ENCODE measurements at places on chromosomes 2 and 18.

- no peaks in the 10 kb centered on the region for H3K4me1 ChIP-seq
- DNase-seq: no peak
- H3K4me3 ChIP-seq: no peak overlapping the region
- no peaks in the 10 kb centered on the region for H3K36me3 ChIP-seq
Observed at GRCh38 chr2:12602661-12603060, 114.1 kb upstream of the TRIB2 start.

- H3K36me3 ChIP-seq: no peaks in the 10 kb centered on the region
- DNase-seq: no peak
- no peaks in the 10 kb centered on the region for H3K4me1 ChIP-seq
- H3K27ac ChIP-seq: no peak overlapping the region
Observed at GRCh38 chr18:28584731-28585130, 407.8 kb upstream of the CDH2 start.

DNA sequence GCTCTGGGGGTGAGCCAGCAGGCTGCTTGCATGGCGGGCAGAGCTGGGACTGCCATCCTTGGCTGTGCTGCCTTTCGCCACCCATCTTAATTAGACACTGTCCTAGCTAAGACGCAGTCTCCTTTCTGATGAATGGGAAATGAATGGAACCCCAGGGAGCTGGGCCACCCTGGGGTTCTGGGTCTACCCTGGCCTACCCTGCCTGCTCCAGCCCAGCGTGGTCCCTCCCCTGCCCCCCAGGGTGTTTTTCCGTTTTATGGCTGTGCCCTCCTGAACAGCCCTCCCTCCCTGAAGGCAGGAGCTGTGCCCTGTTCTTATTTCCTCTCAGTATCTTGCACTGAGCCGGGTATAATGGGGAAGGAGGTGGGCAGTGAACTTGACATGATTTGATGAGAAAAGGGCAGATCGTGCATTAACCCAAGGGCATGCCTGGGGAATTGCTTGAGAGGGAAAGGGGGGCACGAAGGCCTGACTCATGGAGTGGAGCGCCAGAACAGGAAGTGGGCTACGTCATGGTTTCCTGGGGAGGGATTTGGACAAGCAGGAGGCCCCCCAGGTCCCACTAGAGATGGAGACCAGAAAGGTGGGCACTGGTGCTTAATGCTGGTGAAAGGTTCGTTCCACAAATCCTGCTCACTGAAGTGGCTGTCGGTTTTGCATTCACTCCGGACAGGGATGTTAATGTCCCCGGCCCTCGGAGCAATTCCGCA lies 165.0 kb downstream of the KLHL29 start:
- no peaks in the 10 kb centered on the region for H3K36me3 ChIP-seq
- DNase-seq: no peak
- no peak overlapping the region for H3K27ac ChIP-seq
- H3K4me3 ChIP-seq: no peak overlapping the region
- no peaks in the 10 kb centered on the region for H3K4me1 ChIP-seq
- H3K27me3 ChIP-seq: no peaks in the 10 kb centered on the region

- H3K36me3 ChIP-seq: no peaks in the 10 kb centered on the region
- no peaks in the 10 kb centered on the region for H3K4me1 ChIP-seq
- no peak for DNase-seq
- H3K4me3 ChIP-seq: no peak overlapping the region
Observed at GRCh38 chr2:30239986-30240752, 8.8 kb downstream of the LBH start.

DNA sequence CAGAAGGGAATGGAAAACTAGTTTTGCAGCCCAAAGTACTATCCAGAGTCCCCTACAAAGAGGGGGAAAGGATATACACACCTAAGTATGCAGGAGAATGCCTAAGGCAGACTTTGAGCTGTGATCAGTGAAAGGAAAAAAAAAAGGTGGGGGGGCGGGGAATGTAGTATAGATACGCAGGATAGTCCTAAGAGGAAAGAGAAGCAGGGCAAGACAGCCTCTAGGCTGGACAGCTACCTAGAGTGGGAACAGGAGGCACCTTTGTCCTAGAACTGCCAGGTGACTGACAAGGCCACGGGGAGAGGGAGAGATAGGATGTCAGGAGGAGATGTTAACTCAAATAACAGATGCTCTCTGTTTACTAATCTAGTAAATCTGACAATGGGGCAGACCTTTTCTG lies 6.0 kb downstream of the REEP1 start:
- H3K27ac ChIP-seq: no peak overlapping the region
- H3K4me1 ChIP-seq: peaks cover 5% of the 10 kb centered on the region
- DNase-seq: no peak

DNA sequence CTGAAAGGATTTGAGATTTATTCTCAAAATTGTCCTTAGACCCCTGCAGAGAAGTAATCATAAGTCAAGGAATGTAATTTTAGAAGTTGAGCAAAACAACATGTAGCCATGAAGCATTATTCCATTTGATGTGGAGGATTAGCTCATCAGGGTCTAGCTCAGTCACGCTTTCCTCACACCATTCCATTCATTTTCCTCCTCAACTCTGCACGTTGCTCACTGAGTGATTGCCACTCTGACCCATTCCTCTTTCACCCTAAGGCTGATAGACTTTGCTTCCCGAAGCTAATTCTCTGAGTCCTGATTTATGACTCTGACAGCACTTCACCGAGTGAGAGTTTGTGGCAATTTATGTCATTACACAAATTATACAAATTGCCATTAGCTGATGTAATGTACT lies 820.6 kb upstream of the PIK3C3 start:
- H3K27ac ChIP-seq: no peak overlapping the region
- DNase-seq: no peak

DNA sequence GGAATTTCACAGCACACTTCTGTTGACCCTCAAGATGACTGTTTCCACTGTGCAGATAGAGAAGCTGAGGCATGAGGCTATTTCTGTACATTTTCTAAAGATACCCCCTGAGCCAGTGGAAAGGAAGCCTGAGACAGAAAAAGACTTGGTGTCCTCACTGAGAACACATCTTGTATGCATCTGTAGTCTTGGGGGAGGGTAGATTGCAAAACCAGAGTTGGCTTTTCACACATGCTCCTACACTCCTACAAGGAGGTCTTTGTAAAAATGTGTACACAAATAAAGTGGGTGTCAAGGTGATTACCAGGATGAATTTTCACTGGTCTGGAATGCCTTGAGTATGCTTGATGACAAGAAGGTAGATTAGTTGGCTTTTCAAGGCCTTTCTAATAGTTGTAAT lies 98.0 kb downstream of the KCTD18 start:
- DNase-seq: no peak
- no peaks in the 10 kb centered on the region for H3K36me3 ChIP-seq
- H3K27me3 ChIP-seq: no peaks in the 10 kb centered on the region
- H3K4me1 ChIP-seq: peaks cover 40% of the 10 kb centered on the region
- H3K4me3 ChIP-seq: no peak overlapping the region
- H3K27ac ChIP-seq: no peak overlapping the region

DNA sequence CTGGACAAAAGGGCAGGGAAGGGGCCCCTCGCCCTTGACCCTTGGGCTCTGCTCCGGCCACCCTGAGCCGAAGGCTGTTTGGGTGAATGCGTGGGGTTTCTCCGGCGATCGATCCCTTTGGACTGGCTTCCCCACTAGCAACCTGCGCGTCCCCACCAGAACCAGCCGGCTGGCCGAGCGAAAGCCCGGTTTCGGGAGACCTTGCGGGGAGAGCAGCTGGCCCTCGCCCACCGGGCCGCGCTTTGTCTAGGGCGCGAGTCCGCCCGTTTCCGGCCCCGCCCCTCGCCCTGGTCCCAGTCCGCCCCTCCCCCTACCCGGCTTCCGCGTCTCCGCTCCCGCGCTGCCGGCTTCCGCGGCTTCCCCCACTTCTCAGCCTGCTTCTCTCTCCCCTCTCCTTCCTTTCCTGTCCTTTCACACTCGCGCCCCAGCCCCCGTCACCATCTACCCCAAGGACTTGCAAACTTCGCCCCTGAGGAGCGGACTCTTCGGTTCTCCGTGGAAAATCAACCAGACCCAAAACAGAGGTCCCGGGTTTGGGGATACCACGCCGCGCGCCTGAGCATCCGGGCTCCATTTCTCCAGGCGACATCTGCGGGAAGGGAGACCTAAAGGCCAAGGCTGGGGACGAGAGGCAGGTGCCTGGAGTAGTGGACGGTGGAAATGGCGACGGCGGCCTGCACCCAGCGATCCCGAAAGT lies 48.0 kb upstream of the ATP6V1B1 start:
- H3K4me3 ChIP-seq: peak overlapping the region; percentile 30
- H3K27ac ChIP-seq: no peak overlapping the region
- DNase-seq: no peak

- H3K27ac ChIP-seq: no peak overlapping the region
- no peak for DNase-seq
- H3K4me1 ChIP-seq: no peaks in the 10 kb centered on the region
- H3K4me3 ChIP-seq: no peak overlapping the region
- no peaks in the 10 kb centered on the region for H3K36me3 ChIP-seq
Observed at GRCh38 chr2:233705911-233706506, 6.7 kb upstream of the UGT1A5 start.

GRCh38 chr2:224944707-224945547 lies 97.3 kb downstream of the DOCK10 start:
- DNase-seq: no peak
- H3K27me3 ChIP-seq: no peaks in the 10 kb centered on the region
- no peaks in the 10 kb centered on the region for H3K36me3 ChIP-seq
- H3K4me1 ChIP-seq: peaks cover 27% of the 10 kb centered on the region

- H3K27ac ChIP-seq: no peak overlapping the region
- H3K4me1 ChIP-seq: no peaks in the 10 kb centered on the region
- H3K36me3 ChIP-seq: no peaks in the 10 kb centered on the region
- H3K4me3 ChIP-seq: no peak overlapping the region
- DNase-seq: no peak
- no peaks in the 10 kb centered on the region for H3K27me3 ChIP-seq
Observed at GRCh38 chr2:227655454-227655853, 11.2 kb upstream of the SCYGR5 start.

DNA sequence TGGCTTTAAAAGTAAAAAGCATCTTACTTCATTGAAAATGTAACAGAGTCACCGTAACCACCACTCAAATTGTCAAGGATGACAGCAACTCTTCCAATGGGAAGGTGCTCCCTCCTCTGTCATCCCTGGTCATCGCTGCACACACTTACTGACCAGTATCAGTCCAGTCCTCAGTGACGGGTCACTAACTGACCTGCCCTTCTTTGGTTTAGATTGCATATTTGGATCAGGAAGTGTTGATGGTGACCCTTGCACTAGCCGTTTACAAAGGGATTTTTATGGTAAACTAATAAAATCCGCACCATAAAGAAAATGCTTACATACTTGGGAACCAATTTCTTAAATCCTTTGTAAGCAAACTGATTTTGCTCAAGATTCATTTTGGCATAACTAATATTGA lies 141.9 kb upstream of the ACAA2 start:
- H3K27ac ChIP-seq: no peak overlapping the region
- H3K27me3 ChIP-seq: no peaks in the 10 kb centered on the region
- H3K4me3 ChIP-seq: no peak overlapping the region
- no peak for DNase-seq
- no peaks in the 10 kb centered on the region for H3K36me3 ChIP-seq

DNA sequence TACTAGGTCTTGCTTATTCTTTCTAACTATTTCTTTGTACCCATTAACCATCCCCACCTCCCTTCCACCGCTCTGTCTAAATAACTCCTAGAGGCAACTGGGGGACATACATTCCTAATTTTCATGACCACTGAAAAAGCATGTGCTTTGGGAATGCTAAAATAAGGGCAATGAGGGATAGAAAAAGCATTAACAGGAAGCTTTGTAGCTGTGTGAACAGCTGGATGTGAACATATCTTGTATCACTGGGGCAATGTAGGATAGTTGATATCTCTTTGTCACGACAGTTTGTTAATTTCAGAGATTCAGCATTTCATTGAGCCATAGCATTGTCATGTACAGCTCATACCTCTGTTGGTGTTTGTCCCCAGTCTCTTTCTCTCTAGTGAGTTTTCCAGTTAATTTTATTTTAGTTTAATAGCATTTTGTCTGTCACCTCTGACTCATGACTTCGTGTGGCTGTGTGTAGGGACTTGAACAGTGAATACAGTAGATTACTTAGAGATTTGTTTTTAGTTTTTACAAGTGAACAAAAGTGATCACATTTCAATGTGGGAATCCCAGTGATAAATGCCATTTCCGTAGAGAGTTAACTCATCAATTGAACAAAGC lies 230.3 kb upstream of the NRP2 start:
- H3K36me3 ChIP-seq: no peaks in the 10 kb centered on the region
- DNase-seq: no peak
- H3K27ac ChIP-seq: no peak overlapping the region
- no peaks in the 10 kb centered on the region for H3K27me3 ChIP-seq
- no peaks in the 10 kb centered on the region for H3K4me1 ChIP-seq
- H3K4me3 ChIP-seq: no peak overlapping the region
